ENCODE measurements at places on chromosomes 4 and X.
A peak's percentile ranks its signal among the peaks of the same experiment; 100 is the strongest.

- DNase-seq: no peak
These were observed 184.9 kb upstream of the PCDH7 start for GRCh38 chr4:30535255-30535654.

DNA sequence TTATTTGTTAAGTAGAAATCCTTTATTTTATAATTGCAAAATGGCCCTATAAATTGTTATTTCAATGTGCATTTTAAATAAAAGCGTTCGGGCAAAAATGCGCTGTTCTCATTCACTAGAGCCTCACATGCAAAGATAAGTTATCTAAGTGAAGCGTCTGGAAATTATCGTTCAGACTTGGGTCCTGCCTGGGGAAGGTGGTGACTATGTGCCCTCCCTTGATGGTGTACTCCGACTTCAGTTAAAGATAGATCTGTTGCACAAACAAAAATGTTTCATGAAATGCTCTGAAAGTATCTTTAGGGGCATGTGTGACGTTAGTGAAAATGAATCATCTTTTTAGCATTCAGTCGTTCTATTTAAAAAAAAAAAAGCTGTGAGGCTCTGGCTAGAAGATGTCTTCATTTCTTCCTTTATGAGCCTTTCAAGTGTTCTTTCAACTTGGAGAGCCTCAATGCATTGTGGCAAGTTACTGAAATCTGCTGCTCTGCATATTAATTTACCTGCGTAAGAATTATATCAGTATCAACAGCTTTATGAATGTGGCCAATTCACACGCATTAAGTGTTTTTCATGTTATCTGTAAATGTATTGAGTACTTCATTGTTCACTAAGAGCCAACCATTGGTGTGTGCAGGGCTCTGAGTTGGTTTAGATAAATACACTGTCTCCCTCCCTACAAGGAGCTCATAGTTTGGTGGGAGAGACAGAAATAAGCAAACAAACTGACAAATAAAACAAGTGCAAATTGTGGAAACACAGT lies 83.0 kb downstream of the AFF1 start:
- no peak for DNase-seq

GRCh38 chr4:25938787-25939186 lies 24.8 kb downstream of the SMIM20 start:
- DNase-seq: no peak

DNA sequence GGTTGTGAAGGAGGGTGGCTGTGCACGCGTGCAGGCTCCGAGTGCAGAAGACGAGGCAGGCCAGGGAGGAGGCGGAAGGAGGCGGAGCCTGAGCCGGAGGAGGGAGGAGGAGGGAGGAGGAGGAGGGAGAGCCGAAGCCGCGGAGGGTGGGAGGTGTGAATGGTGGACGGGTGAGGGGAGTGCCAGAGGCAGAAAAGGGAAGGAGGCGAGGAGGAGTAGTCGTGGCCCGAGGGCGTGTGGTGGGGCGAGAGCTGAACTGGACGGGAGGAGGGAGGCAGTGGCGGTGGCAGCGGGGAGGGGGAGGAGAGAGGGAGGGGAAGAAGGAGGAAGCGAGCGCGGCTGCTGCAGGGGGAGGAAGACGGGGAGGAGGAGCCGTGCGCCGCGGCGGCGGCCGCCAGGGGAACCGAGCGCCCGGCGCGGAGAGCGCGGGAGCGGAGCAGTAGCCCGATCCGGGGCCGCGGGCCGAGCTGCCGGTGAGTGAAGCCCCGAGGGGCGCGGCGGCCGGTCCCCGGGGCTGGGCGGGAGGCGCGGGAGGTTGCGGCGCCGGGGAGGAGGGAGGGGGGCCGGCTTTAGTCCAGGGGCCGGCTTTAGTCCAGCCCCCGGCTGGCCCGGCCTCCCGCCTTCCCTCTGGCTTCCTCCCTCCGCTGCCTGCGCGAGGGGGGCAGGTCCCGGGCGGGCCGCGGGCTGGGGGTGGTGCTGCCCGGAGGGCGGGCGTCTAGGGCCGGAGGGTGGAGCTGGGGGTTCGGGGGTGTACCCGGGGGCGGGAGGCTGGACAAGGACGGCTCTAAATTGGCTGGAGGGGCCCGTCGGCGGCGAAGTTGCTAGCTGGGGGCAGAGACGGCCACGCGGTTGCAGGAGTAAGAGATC lies at the start of gene TMEM164:
TSS of gene TMEM164 (plus strand) at position 815 of the 867 bp plus-strand sequence. CDS start 661 bp downstream, outside the sequence.
- peak; percentile 39 for DNase-seq

Measured in activated CD4-positive, CD25-positive, alpha-beta regulatory T cell (primary cell).